Activated CD4-positive, alpha-beta T cell treated with anti-CD3 and anti-CD28 coated beads, Interleukin-2, amount 10 ng/mL, durations not matched to agents 7 days and 5 days (primary cell): ENCODE measurements at places on chromosomes 6 and 20. TPM values are rescaled to one million over a fixed set of nuclear protein-coding genes. Genes with fewer than 3 reads are reported as not detected.

- peaks cover 9% of the 10 kb centered on the region for H3K27me3 ChIP-seq
- DNase-seq, result no peak
- no peaks in the 10 kb centered on the region for H3K4me1 ChIP-seq
- no peak overlapping the region for H3K4me3 ChIP-seq
- no peaks in the 10 kb centered on the region for H3K36me3 ChIP-seq
Observed at GRCh38 chr6:135280375-135281136, 99.4 kb downstream of the MYB start.

GRCh38 chr20:64056639-64056888 lies 6.4 kb upstream of the TCEA2 start:
- peaks cover 47% of the 10 kb centered on the region for H3K4me1 ChIP-seq
- peaks cover 4% of the 10 kb centered on the region for H3K27me3 ChIP-seq
- peak overlapping the region; percentile 91 for H3K27ac ChIP-seq

DNA sequence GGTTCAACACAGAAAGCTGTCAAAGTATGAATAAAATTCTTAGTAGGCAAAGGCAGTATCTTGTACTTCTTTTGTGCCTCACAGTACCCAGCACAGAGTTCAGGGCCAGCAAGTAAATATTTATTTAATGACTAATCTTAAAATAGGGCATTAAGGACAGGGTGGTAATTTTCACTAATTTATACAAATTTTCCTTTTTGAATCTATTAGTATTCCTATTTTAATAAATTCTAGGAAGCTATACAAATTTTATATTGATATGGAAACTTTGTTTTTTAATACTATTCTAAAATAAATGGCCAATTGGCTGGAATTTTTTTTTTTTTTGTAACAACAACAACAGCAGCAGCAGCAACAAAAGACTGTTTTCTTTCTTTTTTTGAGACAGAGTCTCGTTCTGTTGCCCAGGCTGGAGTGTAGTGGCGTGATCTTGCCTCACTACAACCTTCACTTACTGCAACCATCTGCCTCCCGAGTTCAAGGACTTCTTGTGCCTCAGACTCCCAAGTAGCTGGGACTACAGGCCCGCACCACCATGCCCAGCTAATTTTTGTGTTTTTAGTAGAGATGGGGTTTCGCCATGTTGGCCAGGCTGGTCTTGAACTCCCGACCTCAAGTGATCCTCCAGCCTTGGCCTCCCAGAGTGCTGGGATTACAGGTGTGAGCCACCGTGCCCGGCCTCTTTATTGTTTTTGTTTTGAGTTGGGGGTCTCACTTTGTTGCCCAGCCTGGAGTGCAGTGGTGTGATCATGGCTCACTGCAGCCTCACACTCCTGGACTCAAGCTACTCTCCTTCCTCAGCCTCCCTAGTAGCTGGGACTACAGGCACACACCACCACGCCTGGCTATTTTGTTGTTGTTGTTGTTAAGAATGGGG lies 85.2 kb downstream of the FKBP5 start:
- peak overlapping the region; percentile 69 for H3K4me3 ChIP-seq
- H3K27ac ChIP-seq, result peak overlapping the region; percentile 94
- H3K4me1 ChIP-seq, result peaks cover 66% of the 10 kb centered on the region

DNA sequence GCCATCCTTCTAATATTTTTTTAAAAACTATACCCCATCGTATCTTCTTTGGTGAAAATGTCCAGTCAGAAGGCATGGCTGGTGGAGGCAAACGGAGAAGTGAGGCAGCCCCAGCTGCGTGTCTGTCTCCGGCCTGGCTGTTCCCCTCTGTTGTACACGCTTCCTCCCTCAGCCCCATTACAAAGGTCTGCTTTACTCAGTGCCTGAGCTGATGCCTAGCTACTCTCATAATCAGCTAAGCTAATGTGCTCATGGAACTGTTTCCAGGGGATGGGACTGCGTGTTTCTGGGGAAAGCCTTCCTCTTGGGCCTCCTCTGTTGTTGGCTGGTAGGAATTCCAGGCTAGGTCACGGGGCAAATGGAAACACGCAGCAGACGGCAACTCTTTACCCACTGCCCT lies 67.3 kb downstream of the PPP1R3G start:
- DNase-seq, result no peak
- no peaks in the 10 kb centered on the region for H3K27me3 ChIP-seq

DNA sequence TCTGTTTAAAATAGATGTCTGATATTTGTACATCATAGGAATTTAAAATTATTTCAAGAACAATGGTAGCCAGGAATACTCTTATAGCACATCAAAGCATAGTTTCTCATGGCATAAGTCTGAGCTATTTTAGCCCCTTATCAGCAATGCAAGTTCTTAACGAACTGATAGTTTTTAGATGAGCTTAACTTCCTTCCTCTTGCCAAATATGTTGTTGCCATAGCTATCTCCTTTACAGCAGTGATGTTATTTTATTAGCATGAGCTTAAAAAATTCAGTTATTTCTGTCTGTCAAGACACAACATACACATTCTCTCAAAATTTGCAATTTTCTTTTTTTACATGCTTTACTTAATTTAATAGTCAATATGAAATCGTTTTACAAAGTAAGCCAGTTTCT lies 867.2 kb downstream of the PHF3 start:
- no peaks in the 10 kb centered on the region for H3K36me3 ChIP-seq
- H3K27ac ChIP-seq, result no peak overlapping the region
- H3K27me3 ChIP-seq, result no peaks in the 10 kb centered on the region

- no peaks in the 10 kb centered on the region for H3K4me1 ChIP-seq
- H3K27ac ChIP-seq, result no peak overlapping the region
Observed at GRCh38 chr6:96851858-96852257, 14.6 kb upstream of the GPR63 start.

DNA sequence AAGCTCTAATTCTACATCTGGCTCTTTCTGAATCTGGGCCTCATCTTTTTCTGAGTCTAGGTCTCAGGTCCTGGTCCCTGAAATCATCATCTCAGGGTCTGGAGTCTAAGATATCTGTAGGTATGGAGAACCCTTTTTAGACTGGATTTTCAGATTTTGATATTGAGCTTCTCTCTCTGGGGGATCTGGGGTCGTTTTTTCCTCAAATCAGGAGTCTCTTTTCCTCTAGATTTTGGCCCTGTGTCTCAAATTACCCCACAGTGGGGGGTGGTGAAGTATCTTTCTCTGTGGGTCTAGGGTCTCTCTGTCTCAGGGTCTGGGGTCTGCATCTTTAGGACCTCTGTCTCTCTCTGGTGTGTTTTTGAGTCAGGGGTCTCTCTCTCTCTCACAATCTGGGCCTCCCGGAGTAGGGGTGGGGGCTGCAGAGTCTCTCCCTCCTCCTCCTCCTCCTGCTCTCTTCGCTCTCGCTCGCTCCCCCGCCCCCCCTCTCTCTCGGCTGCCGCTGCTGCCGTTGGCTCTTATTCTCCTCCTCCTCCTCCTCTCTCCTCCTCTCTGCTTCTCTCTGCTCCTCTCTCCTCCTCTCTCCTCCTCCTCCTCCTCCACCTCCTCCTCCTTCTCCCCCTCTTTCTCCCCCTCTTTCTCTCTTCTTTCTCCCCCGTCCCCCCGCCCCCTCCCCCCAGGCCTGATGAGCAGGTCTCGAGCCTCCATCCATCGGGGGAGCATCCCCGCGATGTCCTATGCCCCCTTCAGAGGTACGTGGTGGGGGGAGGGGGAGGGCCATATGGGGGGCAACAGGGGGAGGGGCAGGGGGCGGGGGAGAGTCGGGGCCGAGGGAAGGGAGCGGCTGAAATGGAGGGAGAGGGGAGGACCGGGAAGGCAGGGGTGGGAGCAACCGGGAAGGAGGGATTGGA lies at the start of gene SYNGAP1:
Gene SYNGAP1 (plus strand): TSS at position 486 of the 911 bp plus-strand sequence. CDS start 200 bp downstream, at position 686.
- peak within 1 kb of the TSS; percentile 97 for H3K27ac ChIP-seq
- H3K4me1 ChIP-seq, result peaks cover 71% of the 10 kb centered on the region
- peaks cover 25% of the 10 kb centered on the region for H3K36me3 ChIP-seq
- peaks cover 3% of the 10 kb centered on the region for H3K27me3 ChIP-seq
- DNase-seq, result peak; percentile 56
- peak within 1 kb of the TSS; percentile 95 for H3K4me3 ChIP-seq

DNA sequence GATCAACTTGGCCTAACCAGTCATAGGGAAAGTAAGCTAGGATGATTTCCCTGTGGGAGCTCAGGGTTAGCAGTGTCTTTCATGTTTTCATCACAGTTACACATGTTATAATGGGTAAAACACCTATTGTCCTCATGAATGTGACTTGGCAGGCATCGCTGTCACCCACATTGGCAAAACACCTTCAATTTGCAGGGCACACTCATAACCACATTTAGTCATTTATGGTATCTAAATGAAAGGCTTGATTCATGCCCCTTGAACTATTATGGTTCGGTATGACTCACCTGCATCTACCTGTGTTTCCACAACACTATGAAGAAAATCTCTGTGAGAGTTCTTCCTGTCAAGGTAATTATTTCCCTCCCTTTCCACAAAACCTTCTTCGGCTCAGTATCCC lies 49.2 kb downstream of the FRK start:
- H3K4me3 ChIP-seq, result no peak overlapping the region
- no peaks in the 10 kb centered on the region for H3K4me1 ChIP-seq
- H3K27ac ChIP-seq, result no peak overlapping the region
- no peaks in the 10 kb centered on the region for H3K36me3 ChIP-seq
- peaks cover 14% of the 10 kb centered on the region for H3K27me3 ChIP-seq

GRCh38 chr6:148999501-148999900 lies 252.7 kb downstream of the UST start:
- DNase-seq, result no peak
- H3K27ac ChIP-seq, result no peak overlapping the region
- no peak overlapping the region for H3K4me3 ChIP-seq
- peaks cover 5% of the 10 kb centered on the region for H3K27me3 ChIP-seq

DNA sequence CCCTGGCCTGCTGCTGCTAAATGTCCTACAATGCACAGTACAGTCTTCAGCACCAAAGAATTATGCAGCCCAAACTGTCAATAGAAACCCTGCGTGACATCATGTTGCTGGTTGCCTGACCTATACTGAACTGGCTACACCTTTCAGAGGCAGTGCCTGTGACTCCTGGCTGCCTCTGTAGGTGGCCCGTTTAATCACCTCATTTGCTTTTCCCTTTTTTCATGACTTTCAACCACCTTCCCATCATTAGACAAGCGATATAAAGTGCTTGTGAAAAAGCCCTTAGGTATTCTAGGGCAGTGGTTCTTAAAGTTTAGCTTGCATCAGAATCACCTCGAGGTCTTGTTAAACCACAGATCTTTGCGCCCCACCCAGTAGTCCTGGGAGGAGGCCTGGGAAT lies 33.0 kb upstream of the RIPOR2 start:
- no peak overlapping the region for H3K27ac ChIP-seq
- H3K27me3 ChIP-seq, result no peaks in the 10 kb centered on the region
- no peak overlapping the region for H3K4me3 ChIP-seq
- peaks cover 54% of the 10 kb centered on the region for H3K36me3 ChIP-seq
- no peak for DNase-seq

- no peaks in the 10 kb centered on the region for H3K4me1 ChIP-seq
- no peaks in the 10 kb centered on the region for H3K27me3 ChIP-seq
- no peak overlapping the region for H3K27ac ChIP-seq
Observed at GRCh38 chr6:128438393-128438792, 82.0 kb downstream of the PTPRK start.

GRCh38 chr20:24981790-24982189 lies 10.8 kb downstream of the APMAP start:
- H3K27ac ChIP-seq, result no peak overlapping the region
- H3K4me1 ChIP-seq, result peaks cover 40% of the 10 kb centered on the region
- no peak for DNase-seq
- peaks cover 66% of the 10 kb centered on the region for H3K36me3 ChIP-seq

DNA sequence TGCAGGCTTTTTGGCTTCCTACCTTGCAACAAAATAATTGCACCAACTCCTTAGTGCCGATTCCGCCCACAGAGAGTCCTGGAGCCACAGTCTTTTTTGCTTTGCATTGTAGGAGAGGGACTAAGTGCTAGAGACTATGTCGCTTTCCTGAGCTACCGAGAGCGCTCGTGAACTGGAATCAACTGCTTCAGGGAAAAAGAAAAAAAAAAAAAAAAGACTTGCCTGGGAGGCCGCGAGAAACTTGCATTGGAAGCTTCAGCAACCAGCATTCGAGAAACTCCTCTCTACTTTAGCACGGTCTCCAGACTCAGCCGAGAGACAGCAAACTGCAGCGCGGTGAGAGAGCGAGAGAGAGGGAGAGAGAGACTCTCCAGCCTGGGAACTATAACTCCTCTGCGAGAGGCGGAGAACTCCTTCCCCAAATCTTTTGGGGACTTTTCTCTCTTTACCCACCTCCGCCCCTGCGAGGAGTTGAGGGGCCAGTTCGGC lies 420 bp downstream of the SOX4 start:
- peak; percentile 20 for DNase-seq
- H3K4me3 ChIP-seq, result no peak overlapping the region
- H3K27me3 ChIP-seq, result peaks cover 49% of the 10 kb centered on the region

RBBP8NL gene
- total RNA-seq, result not detected

DNAH8 gene
- 0.07 TPM for total RNA-seq

RAET1G gene
- total RNA-seq, result not detected

GABRR1 gene
- not detected for total RNA-seq

TAGAP gene
- 60.3 TPM for total RNA-seq

DSP gene
- 0.10 TPM for total RNA-seq

SYNDIG1 gene
- not detected for total RNA-seq

FHL5 gene
- not detected for total RNA-seq

HMGCLL1 gene
- total RNA-seq, result not detected
